ENCODE measurements at places on chromosomes 16 and 17.
A peak's percentile ranks its signal among the peaks of the same experiment; 100 is the strongest.

DNA sequence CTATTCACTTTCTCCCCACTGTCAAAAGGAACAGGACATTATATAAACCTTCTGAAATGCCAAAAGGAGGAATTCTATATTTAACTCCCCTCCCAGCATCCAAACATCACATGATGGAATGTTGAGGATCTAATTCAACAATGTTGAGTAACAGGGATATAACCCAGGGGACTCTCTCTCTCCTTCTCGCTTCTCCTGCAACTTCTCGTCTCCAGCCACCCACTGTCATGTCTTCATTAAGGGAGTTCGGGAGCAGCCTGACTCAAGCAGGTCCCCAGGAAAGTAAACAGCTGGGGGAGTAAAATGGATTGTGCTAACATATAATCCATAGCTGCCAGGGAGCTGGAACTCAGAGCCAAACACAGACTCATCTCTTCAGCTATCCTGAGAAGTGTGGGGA, 51.7 kb downstream of the GRIN2A start:
- no peak for DNase-seq

DNA sequence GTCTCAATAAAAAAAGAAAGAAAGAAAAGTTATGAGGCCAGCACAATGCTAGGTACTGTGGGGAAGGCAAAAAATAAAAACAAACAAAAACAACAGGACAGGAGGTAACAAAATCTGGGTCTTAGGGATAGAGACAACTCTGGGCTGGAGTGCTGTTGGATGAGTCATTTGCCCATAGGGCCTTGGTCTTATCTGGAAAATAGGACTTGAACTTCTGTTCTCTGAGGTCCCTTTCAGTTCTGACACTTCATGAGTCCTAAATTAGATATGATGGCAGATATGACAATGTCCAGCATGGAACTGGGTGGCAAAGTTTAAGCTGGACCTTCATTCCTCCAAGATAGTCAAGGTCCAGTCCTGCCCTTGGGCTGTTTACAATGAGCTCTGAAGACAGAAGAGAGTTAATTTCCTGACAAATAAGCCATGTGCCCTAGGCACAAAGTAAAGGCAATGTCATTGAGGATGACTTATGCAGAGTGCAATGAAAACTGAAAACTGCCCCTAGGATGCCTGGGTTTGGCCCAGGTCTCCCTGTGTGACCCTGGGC, 8.9 kb upstream of the HDAC5 start:
- no peak for DNase-seq

DNA sequence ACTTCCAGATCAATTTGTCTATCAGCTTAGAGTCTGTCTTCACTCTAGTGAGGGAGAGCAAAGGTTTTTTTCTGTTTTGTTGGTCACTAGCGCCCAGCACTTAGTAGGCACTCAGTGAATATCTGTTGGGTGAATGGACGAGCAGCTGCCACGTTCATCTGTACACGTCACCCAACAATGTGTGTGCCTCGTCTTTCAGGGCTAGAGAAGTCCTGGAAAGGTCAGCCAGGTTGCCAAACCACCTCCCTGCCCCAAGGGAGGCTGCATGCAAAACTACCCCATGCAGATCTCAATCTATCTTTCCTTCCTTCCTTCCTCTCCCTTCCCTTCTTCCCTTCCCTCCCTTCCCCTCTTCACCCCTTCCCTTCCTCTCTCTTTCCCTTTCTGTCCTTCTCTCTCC, 340.9 kb downstream of the SOX9 start:
- DNase-seq: no peak

GRCh38 chr16:88058817-88059216, 107.6 kb downstream of the BANP start:
- DNase-seq: no peak

- peak; percentile 73 for DNase-seq
These were observed 817 bp downstream of the NDUFAF8 start for GRCh38 chr17:81239714-81240555.

DNA sequence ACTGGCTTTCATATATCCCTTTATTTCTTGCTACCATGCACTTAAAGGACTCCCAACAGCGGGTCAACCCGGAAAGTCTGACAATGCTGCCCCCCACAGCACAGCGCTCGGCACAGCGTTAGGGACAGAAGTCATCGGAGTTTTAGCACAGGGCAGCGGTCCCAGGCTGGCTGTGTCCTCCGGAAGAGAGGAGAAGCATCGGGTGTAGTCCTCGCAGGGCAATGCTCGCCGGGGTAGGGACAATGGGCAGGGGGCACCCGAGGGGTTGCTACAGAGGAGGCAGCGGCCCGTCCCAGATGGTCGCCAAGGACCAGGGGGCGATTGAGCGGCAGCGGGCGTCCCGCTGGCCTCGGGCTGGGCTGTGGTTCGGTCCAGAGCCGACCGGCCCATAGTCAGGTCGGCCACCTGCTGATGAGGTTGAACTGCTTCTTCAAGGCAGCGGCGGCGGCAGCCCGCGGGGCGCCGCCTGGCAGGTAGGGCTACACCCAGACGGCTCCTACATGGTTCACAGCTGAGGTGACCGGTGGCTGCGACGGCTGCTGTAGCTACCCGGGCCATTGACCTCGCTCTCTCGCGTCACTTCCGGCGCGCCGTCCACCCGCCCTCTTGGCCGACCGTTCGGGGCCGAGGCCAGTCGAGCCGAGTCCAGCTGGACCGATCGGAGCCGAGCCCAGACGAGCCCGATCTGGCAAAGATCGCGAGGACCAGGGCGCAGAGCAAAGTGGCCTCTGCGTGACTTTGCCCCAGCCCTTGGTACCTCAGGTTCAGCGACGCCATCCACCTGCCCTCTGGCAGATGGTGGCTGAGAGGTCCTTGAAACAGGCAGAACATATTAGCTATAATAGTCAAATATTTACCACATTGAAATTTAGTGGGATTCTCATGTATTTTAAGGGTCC, 4.7 kb upstream of the LCMT1 start:
- DNase-seq: peak; percentile 91

DNA sequence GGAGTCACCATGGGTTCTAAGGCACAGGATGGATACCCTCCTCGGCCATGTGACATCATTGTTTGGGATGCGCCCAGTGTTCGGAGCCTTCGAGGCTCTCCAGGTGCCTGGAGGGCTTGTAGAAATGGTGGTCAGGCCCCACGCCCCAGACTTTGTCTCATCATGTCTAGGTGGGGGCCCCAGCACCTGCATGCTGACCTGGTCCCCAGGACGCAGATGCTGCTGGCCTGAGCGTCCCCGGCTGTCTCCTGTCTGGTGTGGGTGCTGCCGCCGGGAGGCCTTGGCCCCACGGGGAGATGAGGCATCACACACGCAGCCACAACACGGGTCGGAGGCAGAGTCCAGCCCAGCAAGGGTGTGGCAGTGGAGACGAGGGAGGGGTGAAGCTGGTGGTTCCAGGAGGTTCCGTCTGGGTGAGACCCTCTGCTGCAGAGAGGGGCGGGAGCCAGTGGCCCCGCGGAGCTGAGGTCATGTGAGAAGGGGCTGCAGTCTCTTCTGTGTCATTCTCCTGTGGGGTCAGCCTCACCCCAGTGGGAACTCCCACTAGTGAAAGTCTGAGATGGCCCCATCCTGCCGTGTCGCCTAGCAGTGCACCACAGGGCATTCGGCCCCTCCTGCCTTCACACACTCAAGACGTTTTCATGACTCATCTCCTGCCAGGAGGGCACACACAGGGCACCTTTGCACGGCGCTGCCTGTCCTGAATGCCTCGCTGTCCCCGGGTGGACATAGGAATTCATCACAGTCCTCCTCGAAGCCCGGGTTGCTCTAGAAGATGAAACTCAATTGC, 46.6 kb downstream of the JPH3 start:
- no peak for DNase-seq

DNA sequence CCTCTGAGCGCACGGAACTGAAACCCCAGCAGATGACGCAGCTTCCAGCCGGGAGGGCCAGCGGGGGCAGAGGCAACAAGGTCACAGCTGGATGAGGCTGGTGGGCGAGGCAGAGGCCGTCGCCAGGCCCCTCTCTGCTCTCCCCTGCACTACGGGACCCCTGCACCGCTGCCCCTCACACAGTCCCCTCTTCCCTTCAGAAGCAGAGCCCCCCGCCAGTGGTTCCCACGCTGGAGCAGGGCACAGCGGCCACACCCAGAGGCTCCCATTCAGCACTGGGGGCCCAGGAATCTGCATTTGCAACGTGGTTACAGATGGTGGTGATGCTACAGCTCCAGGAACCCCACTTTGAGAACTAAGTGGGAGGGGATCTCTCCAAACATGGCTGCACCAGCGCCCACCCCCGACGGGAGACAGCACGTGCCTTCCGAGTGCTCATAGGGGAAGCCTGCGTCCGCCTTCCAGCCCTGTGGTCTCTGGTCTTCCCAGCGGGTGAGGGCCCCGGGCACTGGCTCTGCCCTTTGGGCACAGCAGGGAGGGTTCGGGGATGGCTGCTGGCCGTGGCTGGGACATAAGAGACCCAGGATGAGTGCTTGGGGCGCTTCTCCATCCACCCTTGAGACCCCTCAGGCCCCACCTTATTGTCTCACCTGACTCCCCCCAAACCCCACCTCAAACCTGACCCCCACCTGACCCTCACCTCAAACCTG, 4.7 kb upstream of the RAB40B start:
- no peak for DNase-seq

- DNase-seq: no peak
These were observed 71.1 kb downstream of the N4BP1 start for GRCh38 chr16:48538746-48539484.

DNA sequence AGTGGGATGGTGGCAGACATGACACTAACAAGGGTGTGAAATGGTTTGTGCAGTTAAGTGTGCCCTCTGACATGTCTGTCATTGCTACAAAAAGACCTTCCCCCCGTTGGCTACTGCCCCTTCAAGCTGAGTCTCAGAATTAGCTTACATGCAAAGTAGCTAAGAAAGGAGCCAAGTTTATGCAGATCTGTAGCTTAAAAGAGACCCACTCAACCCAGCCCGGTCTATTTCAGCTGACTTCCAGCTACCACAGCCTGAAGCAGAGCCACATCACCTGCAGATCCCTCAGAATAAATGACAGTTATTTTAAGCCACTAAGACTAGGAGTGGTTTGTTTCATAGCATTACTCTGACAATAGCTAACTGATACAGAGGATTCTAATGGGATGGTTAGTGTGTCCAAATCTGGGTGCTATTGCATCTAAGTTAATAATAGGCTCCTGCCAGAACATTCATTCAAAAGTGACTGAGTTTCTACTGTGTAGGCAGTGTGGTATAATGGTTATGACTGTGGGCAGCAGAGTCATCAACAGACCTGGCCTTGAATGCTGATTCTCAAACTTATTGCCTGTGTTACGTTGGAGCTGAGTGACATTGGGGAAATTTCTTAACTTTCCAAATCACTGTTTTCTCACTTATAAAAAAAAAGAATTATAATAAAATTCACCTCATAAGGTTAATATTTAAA, 11.7 kb downstream of the C17orf67 start:
- DNase-seq: no peak

DNA sequence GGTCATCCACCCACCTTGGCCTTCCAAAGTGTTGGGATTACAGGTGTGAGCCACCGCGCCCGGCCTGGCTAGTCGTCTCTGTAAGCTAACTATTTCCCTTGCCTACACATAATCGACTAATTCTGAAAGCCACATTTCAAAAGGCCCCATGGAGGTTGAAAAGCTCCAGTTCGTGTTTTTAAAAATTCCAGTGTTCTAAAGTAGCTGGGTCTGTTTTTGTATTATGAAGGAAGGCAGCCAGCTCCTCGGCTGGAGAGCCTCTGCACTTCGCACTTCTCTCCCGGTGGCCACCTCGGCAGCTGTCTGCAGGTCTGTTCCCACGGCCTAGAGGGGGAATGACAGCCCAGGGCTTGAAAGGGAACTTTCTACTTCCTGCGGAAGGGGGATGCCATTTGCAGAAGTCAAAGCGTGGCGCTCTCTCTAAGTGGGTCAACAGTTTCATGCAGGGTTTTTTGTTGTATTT, 16.9 kb downstream of the HASPIN start:
- peak; percentile 38 for DNase-seq

GRCh38 chr17:4539025-4539424, 16.2 kb downstream of the MYBBP1A start:
- DNase-seq: no peak

DNA sequence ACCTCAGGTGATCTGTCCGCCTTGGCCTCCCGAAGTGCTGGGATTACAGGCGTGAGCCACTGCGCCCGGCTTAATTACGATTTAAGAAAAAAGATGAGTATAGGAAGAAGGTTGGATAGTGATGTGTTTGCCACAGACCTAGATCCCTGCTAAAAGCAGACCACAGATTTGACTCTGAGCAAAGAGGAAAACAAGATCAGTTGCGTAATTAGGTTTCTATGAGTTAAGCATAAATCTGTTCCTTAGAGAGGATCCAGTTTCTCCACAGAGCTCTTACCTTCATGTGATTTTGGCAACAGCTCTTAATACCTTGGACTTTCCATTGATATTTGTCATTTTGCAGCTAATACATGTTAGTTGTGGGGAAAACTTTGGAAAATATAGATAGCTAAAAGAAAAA, 31.1 kb downstream of the CDH1 start:
- no peak for DNase-seq

- DNase-seq: no peak
These were observed 113.8 kb downstream of the SOCS1 start for GRCh38 chr16:11142261-11142630.

DNA sequence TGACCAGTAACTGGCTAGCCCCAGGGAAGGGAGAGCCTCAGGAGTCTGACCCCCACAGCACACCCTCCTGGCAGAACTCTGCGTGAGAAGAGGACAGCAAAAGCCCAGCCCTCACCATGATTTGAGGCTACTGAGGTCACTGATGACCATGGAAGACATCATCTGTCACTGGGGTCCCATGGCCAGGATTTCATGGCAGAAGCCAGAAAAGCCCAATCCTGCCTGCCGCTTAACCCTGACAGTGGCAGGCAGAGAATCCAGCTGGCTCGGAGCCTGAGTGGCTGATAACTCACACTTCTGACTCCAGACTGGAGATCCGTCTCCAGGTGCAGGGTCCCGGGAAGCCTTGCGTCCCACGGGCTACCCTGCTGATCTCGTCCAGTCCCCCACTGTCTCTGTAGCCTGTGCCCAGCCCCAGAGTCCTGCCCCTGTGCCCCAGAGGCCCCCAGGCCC, 17.5 kb downstream of the GRIN2C start:
- no peak for DNase-seq

DNA sequence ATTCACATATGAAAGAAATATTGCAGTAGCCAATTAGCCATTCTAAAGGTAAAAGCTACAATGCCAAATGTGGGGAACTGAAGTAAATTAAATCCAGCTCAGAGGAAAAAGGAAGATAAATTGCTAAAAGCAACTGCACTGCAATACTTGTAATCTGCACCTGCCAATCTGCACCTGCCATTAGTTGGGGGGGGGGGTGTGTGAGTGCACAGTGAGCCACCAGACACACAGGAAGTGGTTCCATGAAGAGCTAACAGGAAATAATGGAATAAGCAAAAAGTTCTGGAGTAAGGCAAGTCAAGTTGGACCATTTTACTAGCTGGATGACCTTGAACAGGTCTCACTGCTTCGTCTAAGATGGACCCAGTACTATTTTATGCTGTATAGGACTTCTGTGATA, 191.8 kb downstream of the PARN start:
- DNase-seq: no peak

- DNase-seq: no peak
These were observed 24.1 kb upstream of the BCAS3 start for GRCh38 chr17:60653569-60653968.

DNA sequence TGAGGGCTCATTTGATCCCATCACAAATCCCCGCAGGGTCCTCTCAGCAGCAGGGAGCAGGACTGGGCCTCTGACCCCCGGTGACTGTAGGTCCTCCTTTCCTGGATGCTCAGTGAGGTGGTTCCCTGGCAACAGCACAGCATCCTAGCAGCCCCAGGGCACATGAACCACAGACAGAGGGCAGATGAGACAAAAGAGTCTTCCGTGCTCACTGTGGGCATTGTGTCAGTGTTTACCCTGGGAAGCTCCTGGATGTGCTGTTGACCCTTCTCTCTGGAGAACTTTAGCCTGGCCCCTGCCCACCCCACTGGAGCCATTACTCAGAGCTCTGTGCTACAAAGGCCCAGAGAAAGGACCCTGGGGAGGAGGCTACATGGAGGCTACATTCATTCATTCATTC, 21.7 kb upstream of the TMEM220 start:
- DNase-seq: no peak
